ENCODE measurements at places on chromosomes 6 and 20. TPM values are rescaled to one million over a fixed set of nuclear protein-coding genes. Genes with fewer than 3 reads are reported as not detected.

GRCh38 chr6:80508885-80509630 is 402.6 kb downstream of the BCKDHB start:
- DNase-seq, result peak; percentile 23

DNA sequence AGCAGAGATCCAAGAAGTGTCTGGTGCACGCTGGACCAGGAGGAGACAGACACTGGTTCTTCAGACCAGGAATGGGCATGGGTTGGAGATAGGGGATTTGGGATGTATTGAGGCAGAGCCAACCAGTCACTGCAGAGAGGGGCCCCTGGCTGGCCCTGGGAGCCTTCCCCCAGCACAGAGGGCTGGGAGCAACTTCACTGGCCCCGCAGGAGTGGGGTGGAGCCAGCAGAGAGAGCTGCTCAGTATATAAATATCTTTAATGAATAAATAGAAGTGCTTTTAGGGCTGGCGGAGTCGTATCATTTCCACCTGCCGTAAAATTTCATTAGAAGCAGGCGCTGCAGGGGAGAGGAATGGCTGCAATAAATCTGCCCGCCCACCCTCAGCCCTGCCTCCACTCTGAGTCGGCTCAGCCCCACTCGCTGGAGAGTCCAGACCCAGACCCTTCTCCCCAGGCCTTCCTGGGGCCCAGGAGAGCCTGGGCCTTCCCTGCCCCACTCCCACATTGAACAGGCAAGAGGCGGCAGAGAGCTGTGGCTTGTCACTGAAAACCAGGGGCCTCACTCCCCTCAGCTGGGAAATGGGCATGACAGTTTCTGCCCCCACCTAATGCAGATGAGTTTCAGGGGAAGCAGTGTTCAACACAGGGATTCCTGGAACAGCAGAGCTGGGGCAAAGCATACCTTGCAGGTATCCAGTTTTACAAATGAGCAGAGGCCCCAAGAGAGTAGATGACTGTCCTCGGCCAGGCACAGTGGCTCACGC is 23.9 kb upstream of the VSTM2L start:
- DNase-seq, result no peak

GRCh38 chr6:135141728-135142127 is 39.4 kb upstream of the MYB start:
- DNase-seq, result no peak

The CNKSR3 gene
- 3.2 TPM for total RNA-seq

The CCN5 gene
- total RNA-seq, result 0.26 TPM

The BMP5 gene
- total RNA-seq, result not detected
